ENCODE measurements at places on chromosomes 12 and 14. TPM values are rescaled to one million over a fixed set of nuclear protein-coding genes. Genes with fewer than 3 reads are reported as not detected.

Gene SLC38A4
- total RNA-seq = 0.28 TPM

Gene TAS2R31
- 5.6 TPM for total RNA-seq

Gene PMCH
- total RNA-seq = not detected

Gene LUM
- 191 TPM for total RNA-seq

Gene BICDL1
- total RNA-seq = 0.38 TPM

Gene C14orf39
- total RNA-seq = not detected

Gene DAO
- not detected for total RNA-seq

Gene KRT82
- not detected for total RNA-seq

Gene ANKRD33
- under 0.01 TPM for total RNA-seq

Gene ABHD12B
- not detected for total RNA-seq

Gene PPP2R5C
- total RNA-seq = 95.8 TPM

Gene CIPC
- total RNA-seq = 8.2 TPM

Gene AHNAK2
- total RNA-seq = 33.0 TPM

Gene RFLNA
- 43.1 TPM for total RNA-seq

Gene ZNF410
- total RNA-seq = 102 TPM

Gene ACTR10
- total RNA-seq = 49.7 TPM

Gene ZFP36L1
- total RNA-seq = 161 TPM

Gene AMDHD1
- under 0.01 TPM for total RNA-seq

Gene PTCSC3
- total RNA-seq = not detected

Gene PARPBP
- total RNA-seq = 5.6 TPM

Gene NOVA1
- total RNA-seq = 2.5 TPM

Gene SLCO1C1
- under 0.01 TPM for total RNA-seq

Gene GDF3
- not detected for total RNA-seq

Gene CYP27B1
- total RNA-seq = 0.19 TPM

Gene TBC1D30
- 0.85 TPM for total RNA-seq

Gene NACA
- 1,071 TPM for total RNA-seq

Gene C3AR1
- total RNA-seq = 0.56 TPM

Gene CBLN3
- total RNA-seq = 1.5 TPM

Gene GAPDH
- total RNA-seq = 10,543 TPM

Gene CD4
- 0.28 TPM for total RNA-seq

Gene SSTR1
- total RNA-seq = 0.77 TPM
